T-cell (primary cell): ENCODE measurements at places on chromosomes 12 and 14.

DNA sequence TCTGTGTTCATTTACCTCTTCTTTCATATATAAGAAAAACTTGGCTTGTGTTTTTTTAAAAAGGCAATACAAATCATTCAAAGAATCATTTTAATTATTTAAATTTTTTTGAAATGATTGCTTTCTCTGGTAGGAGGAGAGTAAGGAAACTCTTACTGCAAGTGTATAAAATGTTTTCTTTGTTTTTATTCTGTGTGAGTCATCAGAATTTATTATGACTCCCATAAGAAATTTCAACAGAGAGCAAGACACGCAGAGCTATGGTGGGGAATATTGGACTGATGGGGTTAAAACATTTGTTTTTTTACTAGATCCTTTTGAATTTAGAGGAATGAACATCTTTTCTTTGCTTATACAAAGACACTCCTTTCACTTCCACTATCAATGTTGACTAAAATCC lies 119.1 kb upstream of the ATXN7L3B start:
- no peak for DNase-seq

DNA sequence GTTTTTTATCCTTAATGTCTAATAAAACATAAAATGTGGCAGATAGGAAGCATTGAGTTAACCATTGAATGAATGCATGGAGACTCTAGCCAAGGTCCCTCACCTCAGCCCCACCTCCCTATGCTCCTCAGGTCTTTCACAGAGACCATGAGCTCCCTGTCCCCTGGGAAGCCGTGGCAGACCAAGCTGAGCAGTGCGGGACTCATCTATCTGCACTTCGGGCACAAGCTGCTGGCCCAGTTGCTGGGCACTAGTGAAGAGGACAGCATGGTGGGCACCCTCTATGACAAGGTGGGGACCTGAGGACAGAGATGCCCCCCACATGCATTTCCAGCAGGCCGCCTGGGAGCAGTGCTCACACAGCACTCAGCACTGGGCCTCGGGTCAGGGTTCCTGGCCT lies 3.4 kb downstream of the MYG1 start:
- DNase-seq = no peak

GRCh38 chr12:82130762-82131161 lies 227.4 kb downstream of the CCDC59 start:
- no peak for DNase-seq

- DNase-seq = no peak
These were observed 162.6 kb downstream of the SLC15A4 start for GRCh38 chr12:128661226-128661569.

DNA sequence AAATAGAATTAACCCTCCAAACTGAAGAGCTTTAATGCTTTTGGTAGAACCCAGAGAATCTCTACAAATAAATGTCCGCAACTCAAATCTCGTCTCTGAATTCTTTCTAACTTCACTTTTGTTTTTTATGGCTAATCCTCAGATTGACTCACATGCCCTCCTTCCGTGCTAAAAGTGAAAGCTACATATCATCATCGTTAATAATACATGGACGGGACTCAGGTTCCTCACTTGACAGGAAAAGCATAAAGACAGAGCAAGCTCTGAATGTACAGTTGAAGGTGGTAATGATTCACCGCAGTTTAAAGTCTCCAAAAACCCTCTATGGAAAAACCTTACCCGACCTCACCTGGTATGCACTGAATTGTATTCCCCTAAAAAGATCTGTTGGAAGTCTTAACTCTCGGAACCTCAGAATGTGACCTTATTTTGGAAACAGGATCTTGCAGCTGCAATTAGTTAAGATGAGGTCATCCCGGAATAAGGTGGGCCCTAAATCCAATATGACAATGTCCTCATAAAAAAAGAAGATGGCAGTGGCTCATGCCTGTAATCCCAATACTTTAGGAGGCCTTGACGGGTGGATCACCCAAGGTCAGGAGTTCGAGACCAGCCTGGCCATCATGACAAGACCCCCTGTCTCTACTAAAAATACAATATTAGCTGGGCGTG lies 147.4 kb upstream of the FOXN3 start:
- DNase-seq = no peak

GRCh38 chr12:1799882-1800400 lies 20.4 kb upstream of the LRTM2 start:
- DNase-seq = no peak

GRCh38 chr14:96824283-96824682 lies 27.1 kb downstream of the VRK1 start:
- DNase-seq = no peak

DNA sequence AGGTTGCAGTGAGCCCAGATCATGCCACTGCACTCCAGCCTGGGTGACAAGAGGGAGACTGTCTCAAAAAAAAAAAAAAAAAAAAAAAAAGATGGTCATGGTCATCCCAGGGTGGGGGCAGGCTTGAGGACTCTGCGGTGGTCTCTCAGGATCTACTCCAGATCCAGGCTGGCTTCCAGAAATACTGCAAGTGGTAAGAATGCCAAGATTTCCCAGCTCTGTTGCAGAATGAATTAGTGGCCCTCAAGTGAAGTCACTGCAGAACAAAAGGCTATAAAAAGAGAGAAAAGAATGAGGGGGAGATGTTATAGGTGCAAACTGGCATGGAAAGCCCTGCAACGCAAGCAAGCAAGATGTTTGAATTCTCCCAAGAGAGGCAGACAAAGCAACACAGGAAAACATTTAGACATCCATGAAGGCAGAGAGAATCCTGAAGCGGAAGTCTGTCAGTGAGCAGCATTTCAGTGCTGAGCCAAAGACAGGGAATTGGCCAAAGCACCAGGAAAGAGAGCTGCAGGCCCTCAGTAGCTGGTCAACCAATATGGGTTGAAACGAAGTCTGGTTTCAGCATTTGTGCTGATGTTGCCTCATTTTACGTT lies 31.9 kb upstream of the ETFBKMT start:
- no peak for DNase-seq

- no peak for DNase-seq
These were observed 278.5 kb downstream of the PRKD1 start for GRCh38 chr14:29649170-29649569.

GRCh38 chr14:60212503-60213371 lies 36.3 kb upstream of the PPM1A start:
- DNase-seq = no peak

- no peak for DNase-seq
These were observed 27.6 kb downstream of the KITLG start for GRCh38 chr12:88552610-88553079.
